ENCODE measurements at places on chromosomes 1 and 21.

DNA sequence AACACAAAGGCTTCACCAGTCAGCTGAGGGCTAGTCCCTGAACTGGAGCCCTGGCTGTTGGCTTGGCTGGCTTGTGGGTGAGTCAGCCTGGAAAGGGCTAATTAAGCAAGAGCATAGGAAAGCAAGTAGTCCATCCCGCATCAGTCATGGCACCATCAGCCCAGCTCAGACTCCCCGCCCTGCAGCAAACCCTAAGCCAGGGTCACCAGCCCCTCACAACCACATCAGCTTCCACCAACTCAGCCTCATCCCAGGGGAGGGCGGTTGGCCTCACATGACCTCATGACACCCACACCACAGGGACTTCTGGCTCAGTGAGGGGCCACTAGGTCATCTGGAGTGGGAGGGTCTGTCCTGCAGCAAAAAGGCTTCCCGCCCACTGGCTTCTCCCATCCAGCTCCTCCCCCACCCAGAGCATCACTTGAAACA lies 7.0 kb upstream of the SPATC1L start:
- no peak for DNase-seq

- no peak for DNase-seq
Observed at GRCh38 chr21:46152927-46153246, 2.5 kb downstream of the FTCD start.

GRCh38 chr1:66752000-66752592 lies at the start of gene DYNLT5:
TSS of gene DYNLT5 (plus strand) at chr1:66752459. CDS start at chr1:66754659, 2,200 bp downstream.
- no peak for DNase-seq

DNA sequence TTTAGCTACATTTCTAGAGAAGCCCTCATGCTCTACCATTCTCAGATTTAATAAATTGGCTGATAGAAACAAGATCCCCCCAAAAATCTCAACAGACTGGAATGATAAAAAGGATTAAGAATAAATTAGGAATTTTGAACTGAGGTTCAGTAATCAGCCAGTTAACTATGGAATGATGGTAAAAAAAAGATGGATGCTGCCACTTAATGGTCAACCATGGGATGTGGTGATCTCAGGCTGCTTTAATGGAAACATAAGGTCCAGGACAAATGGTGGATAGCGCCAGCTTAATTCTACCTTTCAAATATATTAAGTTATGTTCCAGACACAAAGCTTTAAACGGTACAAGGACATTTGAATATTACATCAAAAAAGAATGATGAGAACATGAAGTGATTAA lies 49.9 kb downstream of the CCN1 start:
- DNase-seq, result no peak

GRCh38 chr1:41466146-41466545 lies 18.3 kb downstream of the EDN2 start:
- DNase-seq, result no peak

DNA sequence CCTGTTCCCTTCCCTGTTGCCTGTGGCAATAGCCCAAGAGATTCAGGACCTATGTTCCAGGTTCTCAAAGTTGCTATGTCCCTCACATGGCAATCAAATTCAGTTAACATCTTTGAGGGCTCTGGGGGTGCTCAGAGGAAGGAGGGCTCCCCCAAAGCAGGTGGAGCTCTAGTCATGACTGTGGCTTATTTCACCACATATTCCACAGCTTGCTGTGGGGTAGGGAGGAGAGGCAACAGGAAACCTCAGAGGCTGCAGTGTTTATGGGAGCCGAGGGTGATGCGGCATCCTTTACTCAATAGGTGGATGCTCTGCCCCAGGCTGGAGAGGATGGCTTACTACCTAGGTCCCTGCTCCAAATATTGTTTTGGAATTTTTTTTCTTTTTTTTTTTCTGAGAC lies 1.2 kb upstream of the MKNK1 start:
- DNase-seq, result peak; percentile 36

GRCh38 chr21:42474043-42474831 lies 21.8 kb downstream of the RSPH1 start:
- no peak for DNase-seq

- no peak for DNase-seq
Observed at GRCh38 chr1:204493145-204493983, 1.2 kb downstream of the PIK3C2B start.

GRCh38 chr21:42499444-42500112 lies 3.6 kb upstream of the RSPH1 start:
- DNase-seq, result no peak

- no peak for DNase-seq
Observed at GRCh38 chr1:20867062-20867461, 80.0 kb upstream of the HP1BP3 start.

DNA sequence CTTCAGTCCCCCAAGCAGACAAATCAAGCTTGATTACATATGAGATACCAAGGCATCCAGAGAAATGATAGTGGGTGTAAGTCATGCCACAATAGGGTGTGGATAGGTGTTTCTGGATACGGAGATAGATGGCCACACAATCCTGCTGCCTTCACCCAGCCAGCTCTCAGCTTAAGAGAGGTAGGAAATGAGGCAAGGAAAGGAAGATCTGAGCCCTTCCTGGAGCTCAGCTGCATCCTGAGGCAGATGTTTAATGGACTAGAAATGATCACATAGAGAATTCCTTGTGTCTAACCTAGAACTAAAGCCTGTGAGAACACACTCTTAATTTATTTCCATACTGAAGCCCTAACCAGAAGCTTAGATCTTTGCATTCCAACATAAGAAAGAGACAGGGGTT lies 210.3 kb downstream of the ST6GALNAC3 start:
- no peak for DNase-seq

- DNase-seq, result no peak
Observed at GRCh38 chr1:230812568-230812967, 55.8 kb downstream of the C1orf198 start.

DNA sequence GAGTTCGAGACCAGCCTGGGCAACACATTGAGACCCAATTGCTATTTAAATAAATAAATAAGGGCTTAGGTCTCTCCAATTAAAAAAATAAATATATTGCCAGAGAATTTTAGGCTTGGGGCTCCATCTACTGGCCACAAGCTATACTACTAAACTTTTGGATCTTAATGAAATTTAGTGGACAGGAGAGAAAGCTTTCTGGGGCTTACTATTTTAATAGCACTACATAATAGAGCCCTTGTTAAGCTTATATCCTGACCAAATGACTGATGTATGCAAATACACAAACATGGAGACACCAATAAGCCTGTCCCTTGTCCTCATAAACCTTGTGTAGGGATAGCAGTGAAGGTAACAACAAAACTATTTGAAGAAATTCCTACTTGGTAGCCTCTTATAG lies 18.4 kb downstream of the CCT3 start:
- DNase-seq, result no peak

GRCh38 chr1:119564548-119564947 lies 57.5 kb downstream of the HSD3B1 start:
- no peak for DNase-seq

- no peak for DNase-seq
Observed at GRCh38 chr1:9852410-9853248, 28.9 kb upstream of the CLSTN1 start.

DNA sequence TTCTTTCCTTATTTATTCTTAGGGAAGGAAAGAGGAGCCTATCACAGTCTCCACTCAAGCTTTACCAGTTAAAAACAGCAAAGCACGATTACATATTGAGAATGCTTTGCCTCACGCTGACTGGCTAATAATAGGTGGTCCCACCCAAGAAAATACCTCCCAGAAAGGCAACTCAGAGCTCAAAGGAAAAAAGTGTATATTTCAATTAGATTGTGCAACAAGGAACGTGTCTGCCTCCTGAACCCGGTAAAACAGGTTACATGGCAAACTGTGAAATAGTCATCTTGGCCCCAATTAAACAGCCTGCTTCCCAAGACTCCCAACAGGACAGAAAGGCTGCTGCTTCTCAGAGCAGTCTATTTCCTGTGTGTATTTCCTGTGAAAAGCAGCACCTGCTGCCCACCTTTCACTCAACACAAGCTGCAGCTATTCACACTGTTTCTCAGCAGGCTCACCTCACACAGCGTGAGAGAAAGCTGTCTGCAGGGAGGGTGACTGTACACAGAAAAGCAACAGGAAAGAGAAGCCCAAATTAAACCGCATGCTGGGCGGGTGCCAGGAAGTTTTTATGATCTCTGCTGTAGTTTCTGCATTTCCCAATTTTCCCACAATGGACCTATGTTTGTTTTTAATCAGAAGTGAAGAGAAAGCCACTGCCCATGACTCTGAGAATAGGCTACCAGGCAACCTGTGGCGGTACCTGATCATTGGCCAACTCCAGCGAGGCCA lies 44.0 kb downstream of the URB1 start:
- no peak for DNase-seq

- no peak for DNase-seq
Observed at GRCh38 chr1:103514920-103515503, 10.5 kb upstream of the RNPC3 start.

DNA sequence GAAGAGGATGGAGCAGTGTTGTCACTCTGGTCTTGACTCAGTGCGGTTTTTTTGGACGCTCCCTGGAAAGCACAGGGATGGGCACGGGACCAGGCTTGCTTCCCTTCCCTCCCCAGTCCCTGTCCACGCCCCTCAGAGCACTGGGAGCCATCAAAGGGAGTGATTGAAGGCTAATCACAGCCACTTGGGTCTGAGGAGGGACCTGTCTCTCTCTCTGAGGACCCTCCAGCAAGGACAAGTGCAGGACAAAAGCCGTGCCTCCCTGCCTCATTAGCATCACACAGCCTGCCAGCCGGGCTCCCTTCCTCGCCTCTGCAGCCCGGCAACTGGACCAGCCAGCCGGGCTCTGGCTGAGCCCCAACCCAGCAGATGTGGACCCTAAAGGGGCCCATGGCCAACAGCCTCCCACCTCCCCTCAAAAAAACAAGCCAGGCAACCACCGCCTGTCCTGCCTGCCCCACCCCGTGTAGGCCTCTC lies 18.6 kb upstream of the PDZK1IP1 start:
- no peak for DNase-seq

- DNase-seq, result no peak
Observed at GRCh38 chr1:168974611-168975010, 131.9 kb upstream of the ATP1B1 start.

DNA sequence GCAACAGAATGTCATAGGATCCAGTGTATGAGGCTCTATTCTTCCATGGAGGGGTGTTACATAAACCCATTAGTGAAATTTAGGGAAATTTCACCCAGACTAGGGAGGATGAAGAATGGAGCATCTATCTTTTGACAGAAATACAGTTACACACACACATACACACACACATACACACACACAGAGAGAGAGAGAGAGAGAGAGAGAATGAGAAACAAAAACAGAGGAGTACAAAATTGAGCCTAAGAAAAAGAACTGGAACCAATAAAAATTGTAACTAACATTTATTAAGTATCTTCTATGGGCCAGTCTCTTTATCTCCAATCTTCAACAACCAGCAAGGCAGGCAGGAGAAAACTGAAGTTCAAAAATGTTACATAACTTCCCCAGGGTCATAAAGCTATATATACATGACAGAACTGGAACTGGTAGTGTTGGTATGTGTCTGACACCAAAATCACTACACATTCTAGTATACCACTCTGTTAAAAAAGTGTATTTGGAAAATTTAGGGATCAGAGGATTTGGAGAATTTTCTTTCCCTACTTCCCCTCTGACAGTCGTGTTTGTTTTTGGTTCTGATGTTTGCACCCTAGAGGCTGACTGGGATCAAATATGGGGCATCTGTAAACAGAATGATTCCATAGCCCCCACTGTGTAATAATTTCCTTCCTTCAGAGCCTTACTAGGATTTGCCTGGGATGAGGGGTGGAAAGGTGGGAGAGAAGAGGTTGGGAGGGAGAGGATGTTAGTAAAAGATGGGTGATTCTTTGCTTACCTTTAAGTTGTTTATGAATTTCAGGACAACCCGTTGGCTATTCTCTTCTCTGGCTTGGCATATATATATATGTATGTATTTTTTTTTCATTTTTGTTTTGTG lies 1.0 kb upstream of the ZFYVE9 start:
- DNase-seq, result no peak

DNA sequence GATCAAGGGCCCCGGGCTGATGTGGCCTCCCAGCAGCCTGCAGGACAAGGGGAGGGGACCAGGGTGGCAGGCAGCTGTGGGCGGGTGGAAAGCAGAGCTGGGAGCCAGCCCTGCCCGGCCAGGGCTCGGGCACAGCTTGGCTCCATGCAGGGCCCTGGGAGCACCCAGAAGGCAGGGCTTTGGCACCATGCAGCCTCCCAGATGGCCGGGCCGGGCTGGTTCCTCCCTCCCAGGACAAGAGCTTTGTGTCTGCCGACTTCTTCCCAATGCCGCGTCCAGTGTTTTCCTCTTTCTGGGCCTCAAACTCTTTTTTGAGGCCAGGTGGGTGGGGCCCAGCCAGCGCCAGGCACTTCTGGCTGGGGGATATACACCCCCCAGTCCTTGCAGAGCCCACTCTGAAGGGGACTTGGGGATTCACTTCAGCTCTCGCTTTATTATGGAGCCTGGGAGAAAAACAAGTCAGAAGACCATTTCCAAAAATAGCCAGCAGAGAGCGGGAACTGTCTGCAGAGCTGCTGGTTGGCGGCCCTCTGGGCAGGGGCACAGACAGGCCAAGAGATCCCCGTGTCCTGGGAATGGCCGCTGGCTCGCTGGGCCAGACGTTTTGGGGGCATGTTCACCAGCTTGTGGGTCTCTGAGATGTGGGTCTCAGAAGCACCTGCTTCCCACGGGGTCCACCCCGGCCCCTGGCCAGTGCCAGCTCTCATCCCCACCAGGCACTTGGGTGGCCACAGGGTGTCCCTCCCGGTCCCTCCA lies 103.8 kb upstream of the ARHGEF16 start:
- no peak for DNase-seq

GRCh38 chr1:1240822-1241587 lies 5.5 kb downstream of the C1QTNF12 start:
- DNase-seq, result no peak

DNA sequence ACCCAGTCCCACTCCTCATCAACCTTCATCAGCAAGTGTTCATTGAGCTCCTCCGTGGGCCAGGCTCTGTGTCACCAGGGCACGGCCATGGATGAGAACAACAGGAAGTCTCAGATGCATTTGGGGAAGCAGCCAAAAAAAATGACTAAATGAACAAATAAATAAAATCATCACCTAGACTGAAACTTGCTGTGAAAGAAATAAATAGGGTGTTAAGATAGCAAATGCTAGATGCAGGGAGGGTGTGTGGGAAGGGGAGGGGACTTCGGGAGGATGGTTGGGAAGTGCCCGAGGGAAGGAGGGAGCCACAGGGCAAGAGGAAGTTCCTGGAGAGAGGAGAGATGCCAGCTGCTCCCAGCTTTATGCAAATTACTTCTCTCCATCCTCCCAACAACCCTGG lies 696.7 kb downstream of the PTPRU start:
- no peak for DNase-seq

GRCh38 chr1:43586136-43586731 lies 55.6 kb downstream of the PTPRF start:
- no peak for DNase-seq

- no peak for DNase-seq
Observed at GRCh38 chr1:112866151-112866550, 89.8 kb downstream of the SLC16A1 start.

- DNase-seq, result no peak
Observed at GRCh38 chr1:108877348-108878159, 769 bp downstream of the GPSM2 start.

GRCh38 chr21:37546949-37547614 lies 180.5 kb downstream of the DYRK1A start:
- no peak for DNase-seq

- no peak for DNase-seq
Observed at GRCh38 chr1:14180738-14181137, 417.7 kb upstream of the KAZN start.
